Muscle of leg (tissue), 16 donors: ENCODE measurements at places on chromosomes 2 and 18. TPM values are rescaled to one million over a fixed set of nuclear protein-coding genes. Genes with fewer than 3 reads are reported as not detected.
A peak's percentile ranks its signal among the peaks of the same experiment; 100 is the strongest.

RPE gene
- 34.3 TPM for total RNA-seq

LYPD1 gene
- 6.1 TPM for total RNA-seq

PCARE gene
- total RNA-seq = 0.09 TPM

REG3G gene
- total RNA-seq = not detected

SLC5A7 gene
- 0.22 TPM for total RNA-seq

- DNase-seq = no peak
These were observed 194.9 kb downstream of the AGAP1 start for GRCh38 chr2:235688511-235689426.

DNA sequence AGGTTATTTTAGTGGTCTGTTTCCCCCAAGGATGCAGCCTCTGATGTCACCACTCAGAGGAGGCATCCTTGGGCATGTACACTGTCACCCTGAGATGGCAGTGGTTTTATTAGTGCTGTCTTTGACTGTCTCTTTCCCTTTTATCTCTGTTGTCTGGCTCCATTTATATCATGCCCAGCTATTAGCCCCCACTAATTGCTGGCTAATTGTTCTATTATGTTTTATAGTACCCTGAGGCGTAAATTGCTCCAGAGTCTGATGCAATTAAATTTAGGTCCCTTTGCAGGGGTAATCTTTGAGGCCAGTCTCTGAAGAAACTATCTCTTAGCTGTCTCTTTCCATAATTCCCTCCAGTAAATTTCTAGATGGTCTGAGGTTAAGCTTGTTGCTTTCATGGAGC, 301.0 kb upstream of the KLHL29 start:
- no peak for DNase-seq

DNA sequence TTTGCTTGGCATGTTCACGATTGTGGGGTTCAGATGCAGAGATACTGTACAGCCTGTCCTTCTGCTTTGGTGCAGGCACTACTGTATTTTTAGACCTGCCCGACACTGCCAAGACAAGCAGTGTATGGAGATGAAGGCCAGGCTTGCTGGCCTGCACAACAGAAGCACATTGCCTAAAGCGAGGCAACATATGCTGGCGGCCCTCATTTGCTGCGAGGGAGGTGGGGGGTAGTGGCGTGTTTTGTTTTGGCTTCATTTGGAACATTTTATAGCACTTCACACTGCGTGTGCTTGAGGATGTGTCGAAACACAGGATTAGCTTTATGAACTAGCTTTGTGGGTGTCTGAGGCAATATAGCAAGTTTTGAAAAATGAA, 27.0 kb downstream of the TMEM182 start:
- no peak for DNase-seq

- no peak for DNase-seq
These were observed 81.9 kb upstream of the ZNF397 start for GRCh38 chr18:35158728-35159450.

DNA sequence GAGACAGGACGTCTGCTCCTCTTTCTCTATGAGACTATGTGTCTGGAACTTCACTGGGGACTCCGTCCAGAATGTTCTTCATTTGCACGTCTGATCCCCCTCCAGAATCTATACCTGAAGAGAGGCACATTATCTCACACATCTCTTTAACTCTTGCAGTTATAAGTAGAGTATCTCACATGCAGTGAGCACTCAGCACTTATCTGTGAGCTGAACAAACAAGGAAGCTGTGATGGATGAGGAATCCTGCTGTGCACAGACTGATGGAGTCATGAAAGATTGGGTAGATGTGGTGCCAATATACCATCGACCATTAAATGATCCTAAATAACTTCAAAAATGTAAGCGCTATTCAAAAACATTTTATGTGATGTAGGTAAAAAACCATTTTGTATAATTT, 888.3 kb upstream of the CELF4 start:
- no peak for DNase-seq

DNA sequence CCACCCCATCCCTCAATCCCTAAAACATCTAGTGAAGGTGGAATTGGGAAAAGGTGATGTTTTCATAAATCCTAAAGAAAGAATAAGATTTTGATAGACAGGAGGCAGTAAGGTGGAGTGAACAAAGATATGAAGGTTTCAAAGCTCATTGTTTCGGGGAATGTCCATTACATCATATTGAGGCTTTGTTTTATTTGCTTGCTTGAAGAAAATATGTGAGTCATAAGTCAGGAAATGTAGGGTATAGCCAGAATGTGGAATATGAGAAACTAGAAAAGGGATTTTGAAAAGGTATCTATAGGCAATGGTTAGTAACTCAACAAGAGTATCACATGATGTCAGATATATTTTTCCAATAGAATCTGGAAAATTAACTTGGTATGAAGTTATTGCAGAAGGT, 1178.5 kb upstream of the ACVR2A start:
- no peak for DNase-seq

DNA sequence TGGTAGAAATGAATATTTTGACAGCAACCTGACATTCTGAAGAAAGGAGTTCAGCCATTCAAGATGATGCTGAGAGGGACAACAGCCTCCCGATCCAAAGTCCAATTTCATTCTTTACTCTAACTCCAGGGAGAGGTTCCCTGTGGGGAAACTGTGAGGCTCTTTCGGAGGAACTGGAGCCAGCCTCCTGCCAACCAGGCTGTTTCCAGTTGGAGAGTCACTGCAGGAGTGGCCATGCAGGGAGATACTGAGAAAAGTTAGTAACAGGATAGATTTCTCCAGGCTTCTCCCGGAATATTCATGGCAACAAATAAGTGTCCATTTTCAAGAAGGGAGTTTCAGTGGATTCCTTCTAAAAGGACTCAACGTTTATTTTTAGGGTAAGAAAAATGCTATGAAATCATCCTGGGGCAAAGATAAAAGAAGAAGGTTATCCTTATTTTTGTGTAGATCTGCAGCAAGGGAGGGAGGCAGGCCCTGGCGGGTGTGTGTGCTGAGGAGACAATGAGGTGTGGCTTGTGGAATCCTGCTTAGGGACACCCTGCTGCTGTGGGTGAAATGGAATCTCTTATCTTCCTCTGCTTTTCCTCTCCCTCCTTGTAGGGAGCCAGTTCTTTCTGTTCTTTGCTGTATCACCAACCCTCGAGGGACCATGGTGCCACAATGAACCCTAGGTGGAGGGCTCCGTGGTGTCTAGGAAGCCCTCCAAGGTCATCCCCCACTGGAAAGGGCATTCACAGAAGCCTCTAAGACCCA, 18.1 kb downstream of the KLHL14 start:
- no peak for DNase-seq

- DNase-seq = no peak
These were observed 151.8 kb upstream of the NABP1 start for GRCh38 chr2:191526091-191526490.

DNA sequence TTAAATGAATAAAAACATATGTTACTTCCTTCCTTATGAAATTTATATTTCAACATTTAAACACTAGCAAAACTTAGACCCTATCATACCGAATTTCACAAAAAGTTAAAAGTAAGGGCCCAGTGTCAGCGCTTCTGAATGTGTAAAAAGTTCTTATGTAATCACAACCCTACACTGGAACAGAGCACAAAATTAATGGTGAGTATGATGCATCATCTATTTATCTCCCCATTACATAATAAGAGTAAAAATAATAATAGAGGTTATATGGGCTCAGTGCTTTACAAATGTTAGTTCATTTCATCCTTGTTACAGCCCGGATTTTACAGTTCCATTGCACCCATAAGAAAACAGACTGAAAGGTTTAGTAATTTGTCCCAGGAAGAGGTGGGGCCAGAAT, 144.9 kb upstream of the POU3F3 start:
- DNase-seq = no peak

GRCh38 chr2:45578056-45578843, 32.8 kb downstream of the SRBD1 start:
- peak; percentile 25 for DNase-seq
